ENCODE measurements at places on chromosomes 16 and 17.

DNA sequence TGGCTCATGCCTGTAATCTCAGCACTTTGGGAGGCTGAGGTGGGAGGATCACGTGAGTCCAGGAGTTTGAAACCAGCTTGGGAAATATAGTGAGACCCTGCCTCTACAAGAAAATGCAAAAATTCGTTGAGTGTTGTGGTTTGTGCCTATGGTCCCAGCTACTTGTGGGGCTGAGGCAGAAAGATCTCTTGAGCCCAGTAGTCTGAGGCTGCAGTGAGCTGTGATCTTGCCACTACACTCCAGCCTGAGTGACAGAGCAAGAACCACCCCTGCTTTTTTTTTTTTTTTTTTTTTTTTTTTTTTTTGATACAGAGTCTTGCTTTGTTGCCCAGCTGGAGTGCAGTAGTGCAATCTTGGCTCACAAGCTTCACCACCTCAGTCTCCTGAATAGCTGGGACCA is 34.0 kb downstream of the ITGB3 start:
- no peak for DNase-seq

GRCh38 chr17:21286066-21286770 is 1.7 kb downstream of the MAP2K3 start:
- peak; percentile 17 for DNase-seq

DNA sequence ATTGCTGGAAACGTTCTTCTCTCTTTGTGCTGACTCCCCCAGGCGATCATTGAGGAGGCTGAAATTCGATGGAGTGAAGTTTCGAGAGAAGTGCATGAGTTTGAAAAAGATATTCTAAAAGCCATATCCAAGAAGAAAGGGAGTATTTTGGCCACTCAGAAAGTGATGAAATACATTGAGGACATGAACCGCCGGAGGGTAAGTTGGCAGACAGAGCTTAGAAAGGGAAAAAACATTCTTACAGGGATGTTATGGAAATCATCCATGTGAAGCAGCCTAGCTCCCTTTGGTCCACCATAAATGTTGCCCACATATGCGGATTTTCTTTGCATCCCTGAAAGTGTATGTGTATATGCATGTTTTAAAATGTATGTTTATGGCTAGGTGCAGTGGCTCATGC is 36.5 kb downstream of the PRSS54 start:
- no peak for DNase-seq

GRCh38 chr17:65220732-65221131 is 83.6 kb downstream of the RGS9 start:
- no peak for DNase-seq

- DNase-seq, result peak; percentile 12
Measured at GRCh38 chr17:67238991-67239390, 6.0 kb downstream of the HELZ start.

GRCh38 chr16:81467815-81468214 is 23.2 kb downstream of the CMIP start:
- DNase-seq, result no peak

- DNase-seq, result no peak
Measured at GRCh38 chr17:73430848-73431247, 119.0 kb upstream of the CDC42EP4 start.

DNA sequence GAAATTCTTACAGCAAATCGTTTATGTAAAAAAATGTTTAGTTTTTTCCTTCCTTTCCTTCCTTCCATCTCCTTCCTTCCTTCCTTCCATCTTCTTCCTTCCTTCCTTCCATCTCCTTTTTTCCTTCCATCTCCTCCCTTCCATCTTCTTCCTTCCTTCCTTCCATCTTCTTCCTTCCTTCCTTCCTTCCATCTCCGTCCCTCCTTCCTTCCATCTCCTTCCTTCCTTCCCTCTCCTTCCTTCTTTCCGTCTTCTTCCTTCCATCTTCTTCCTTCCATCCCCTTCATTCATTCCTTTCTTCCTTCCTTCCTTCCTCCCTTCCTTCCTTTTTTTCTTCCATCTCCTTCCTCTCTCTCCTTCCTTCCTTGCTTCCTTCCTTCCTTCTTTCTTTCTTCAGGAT is 22.7 kb downstream of the MYOCD start:
- DNase-seq, result no peak

- no peak for DNase-seq
Measured at GRCh38 chr16:74035816-74036215, 260.8 kb upstream of the PSMD7 start.

GRCh38 chr17:31584438-31585279 is 193.2 kb downstream of the RAB11FIP4 start:
- no peak for DNase-seq

GRCh38 chr17:80866050-80866793 is 125.4 kb upstream of the CHMP6 start:
- DNase-seq, result no peak

- DNase-seq, result no peak
Measured at GRCh38 chr16:59327894-59328293, 593.8 kb upstream of the GOT2 start.

GRCh38 chr16:79928142-79928873 is 327.8 kb upstream of the MAF start:
- DNase-seq, result no peak

- DNase-seq, result no peak
Measured at GRCh38 chr16:24954137-24954536, 61.0 kb downstream of the ARHGAP17 start.

DNA sequence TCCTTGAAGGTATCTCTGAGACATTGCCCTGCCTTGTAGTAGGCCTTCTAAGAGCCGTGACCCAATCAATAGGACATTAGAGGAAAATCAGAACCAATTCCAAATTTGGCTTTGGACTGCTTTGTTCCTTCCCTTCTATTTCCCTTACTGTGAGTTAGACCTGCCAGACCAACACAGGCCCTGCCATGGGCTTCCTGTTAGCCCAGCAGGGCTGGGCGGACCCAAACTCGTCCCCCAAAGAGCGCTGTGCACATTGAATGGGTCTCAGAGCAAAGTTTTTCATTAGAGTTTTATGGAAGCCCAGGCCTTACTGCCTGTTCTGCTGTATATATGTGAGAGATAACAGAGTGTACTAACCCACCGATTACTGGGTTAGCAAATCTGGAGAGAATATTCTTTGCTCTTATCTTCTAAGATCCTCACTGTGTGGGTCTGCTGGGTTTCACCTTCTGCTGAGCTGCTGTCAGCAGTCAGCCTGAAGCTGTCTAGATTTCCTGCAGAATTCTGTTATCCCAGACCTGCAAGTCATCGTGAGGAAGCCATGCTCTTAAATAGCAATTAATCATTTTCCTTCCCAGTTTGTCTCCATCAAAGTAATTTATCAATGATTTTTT is 5.7 kb downstream of the ARHGAP44 start:
- DNase-seq, result no peak

DNA sequence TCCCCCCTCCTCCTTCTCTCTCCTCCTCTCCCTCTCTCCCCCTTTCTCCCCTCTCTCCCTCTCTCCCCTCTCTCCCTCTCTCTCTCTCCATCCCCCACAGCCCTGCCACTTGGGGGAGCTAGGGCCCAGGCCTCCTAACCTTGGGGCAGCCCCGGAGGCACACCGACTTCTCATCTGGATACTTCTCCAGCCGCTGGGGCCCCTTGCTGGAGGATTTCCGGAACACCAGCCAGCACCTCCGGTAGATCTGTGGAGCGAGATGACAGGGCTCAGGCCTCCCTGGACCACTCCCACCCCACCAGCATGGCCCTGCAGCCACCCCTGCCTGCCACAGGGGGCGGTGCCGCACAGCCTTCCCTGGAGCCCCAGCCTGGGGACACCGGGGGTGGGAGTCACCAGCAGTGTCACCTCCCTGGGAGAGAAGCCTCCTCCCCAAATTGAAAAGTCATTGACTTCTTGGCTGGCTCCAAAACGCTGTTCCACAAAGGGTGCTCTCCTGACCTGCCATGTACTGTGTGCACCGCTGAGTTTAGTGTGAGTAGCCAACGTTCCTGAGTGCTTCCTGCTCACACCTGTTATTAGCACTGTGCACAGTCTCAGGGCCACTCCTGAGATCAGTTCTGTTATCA is 10.5 kb downstream of the DOK4 start:
- no peak for DNase-seq

DNA sequence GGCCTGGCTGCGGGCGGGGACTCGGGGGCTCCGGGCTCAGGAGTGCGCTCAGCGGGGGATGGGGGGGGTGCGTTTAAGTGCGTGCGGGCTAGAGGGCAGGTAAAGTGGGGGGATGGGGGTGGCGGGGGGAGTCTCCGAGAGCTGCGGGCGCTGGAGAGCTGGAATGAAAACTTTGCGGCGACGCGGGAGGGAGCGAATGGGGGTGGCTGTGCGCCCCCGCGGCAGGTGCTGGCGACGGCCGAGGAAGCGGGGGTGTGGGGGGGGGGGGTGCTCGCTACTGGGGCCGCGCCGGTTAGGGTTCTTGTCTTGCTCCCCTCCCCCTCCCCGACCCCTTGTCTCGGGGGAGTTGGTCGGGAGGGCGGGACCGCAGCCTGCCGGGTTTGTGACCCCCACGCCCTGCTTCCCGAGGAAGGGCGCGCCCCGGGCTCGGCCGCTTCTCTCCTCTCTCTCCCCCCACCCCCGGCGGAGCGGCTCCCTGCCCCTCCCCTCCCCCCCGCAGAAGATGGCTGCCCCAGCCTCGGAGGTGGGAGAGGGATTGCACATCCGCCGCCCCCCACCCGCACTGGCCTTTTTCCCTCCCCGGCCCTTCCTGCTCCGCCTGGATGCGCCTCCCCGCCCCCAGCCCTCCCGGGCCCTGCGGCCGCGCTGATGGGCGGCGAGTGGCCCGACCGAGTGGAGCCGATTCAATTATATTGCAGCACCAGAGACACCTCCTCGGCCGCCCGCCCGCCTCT is 649 bp downstream of the GSE1 start:
- no peak for DNase-seq

GRCh38 chr16:88768071-88768783 is 16.8 kb downstream of the PIEZO1 start:
- peak; percentile 49 for DNase-seq

- DNase-seq, result no peak
Measured at GRCh38 chr17:5284681-5285080, 2.6 kb downstream of the RABEP1 start.

- DNase-seq, result no peak
Measured at GRCh38 chr17:34756637-34757021, 177.2 kb downstream of the TMEM132E start.

GRCh38 chr16:85206472-85207356 is 94.4 kb upstream of the CIBAR2 start:
- no peak for DNase-seq

DNA sequence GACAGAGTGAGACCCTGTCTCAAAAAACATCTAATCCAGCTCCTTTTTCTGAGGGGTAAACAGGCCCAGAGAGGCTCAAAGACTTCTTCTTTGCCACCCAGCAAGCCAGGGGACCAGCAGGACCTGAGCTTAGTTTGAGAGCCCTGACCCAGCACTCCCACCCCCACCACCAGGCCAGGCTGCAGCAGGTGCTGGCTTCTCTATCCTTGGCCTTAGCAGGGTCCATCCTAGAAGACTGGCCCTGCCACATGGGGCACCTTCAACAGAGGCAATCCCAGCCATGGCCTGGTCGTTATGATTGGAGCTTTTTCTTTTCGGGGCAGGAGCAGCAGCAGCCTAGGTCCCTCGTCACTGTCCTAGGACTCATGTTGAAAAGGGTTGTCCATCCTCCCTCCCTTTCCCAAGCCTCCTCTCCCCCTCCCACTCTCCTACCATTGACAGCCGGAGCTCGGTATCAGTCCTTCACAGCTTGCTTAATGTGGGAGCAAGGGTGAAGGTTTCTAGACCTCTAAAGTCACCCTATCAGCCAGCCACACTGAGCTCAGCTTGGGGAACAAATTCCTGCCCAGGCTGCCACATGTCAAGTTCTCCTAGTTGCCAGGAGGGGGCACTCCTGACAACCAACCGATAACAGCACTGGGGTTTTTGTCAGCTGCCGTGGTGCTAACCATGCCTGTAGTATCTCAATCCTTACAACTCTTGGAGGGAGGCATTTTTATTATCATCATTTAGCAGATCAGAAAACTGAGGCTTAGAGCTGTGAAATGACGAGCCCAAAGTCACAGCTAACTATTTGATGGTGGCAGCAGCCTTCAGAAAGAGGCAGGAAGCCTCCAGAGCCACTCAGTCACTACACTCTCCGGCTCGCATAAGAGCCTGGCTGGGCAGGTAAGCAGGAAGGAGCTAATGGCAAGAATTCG is 11.2 kb downstream of the MRPL27 start:
- DNase-seq, result no peak

- DNase-seq, result peak; percentile 59
Measured at GRCh38 chr17:17823433-17824118, 13.2 kb downstream of the SREBF1 start.

DNA sequence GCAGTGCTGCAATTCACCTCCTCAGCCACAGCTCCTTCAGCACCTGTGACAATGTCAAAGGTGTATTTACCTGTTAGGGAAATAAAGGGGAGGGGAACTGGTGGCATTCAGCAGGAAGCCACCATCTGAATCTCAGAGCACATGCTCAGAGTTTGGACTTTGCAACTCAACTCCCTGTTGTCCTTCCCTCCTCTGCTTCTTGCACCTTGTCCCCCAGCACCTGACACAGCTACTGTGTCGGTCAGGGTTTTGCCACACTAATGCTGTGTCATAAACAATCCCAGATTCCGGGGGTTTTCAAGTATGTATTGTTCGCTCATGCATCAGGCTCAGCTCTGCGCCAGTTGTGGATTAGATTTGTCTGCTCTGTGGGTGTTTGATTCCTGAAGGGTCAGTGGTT is 43.7 kb downstream of the HSBP1 start:
- DNase-seq, result no peak

DNA sequence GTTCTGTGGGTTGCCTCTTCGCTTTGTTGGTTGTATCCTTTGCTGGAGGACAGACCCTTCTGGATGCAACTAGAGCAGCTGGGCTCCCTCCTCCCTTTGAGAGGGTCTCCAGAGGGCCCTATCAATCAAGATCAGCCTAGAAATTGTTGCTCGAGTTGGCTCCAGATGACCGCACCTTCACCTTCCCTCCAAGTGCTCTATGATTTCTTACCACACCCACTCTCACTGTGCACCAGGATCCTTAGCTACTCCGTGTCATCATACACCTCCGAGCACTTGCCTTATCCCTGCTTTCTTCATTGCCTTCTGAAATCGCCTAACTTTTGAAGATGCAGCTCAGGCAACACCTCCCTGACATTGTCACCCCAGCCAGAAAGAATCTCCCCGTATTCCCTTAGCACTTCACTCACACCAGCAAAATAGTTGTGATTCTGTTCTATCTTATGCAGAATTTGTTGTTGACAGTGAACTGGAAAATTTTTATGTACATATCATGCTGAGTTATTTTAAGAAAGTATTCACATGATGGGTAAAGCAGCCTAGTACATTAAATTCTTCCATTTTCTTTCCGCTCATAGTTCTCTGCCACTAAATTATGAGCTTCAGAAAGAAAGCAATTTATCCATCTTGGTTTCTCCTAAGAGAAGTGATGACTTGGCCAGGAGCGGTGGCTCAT is 52.9 kb downstream of the ABAT start:
- DNase-seq, result peak; percentile 21

GRCh38 chr16:11554053-11554452 is 32.7 kb downstream of the LITAF start:
- no peak for DNase-seq

- peak; percentile 79 for DNase-seq
Measured at GRCh38 chr17:38745545-38745944, 2.6 kb downstream of the PCGF2 start.

GRCh38 chr17:233473-233941 is 52.1 kb upstream of the DOC2B start:
- DNase-seq, result no peak
